NCI-H2227 treated with DMSO at 0.1 percent for 48 hours (cell line): ENCODE measurements at places on chromosomes 6 and 20.

- no peak for DNase-seq
Measured at GRCh38 chr6:29947077-29947980, 5.0 kb downstream of the HLA-A start.

GRCh38 chr6:75206576-75207342, 906 bp upstream of the COL12A1 start:
- DNase-seq: no peak

DNA sequence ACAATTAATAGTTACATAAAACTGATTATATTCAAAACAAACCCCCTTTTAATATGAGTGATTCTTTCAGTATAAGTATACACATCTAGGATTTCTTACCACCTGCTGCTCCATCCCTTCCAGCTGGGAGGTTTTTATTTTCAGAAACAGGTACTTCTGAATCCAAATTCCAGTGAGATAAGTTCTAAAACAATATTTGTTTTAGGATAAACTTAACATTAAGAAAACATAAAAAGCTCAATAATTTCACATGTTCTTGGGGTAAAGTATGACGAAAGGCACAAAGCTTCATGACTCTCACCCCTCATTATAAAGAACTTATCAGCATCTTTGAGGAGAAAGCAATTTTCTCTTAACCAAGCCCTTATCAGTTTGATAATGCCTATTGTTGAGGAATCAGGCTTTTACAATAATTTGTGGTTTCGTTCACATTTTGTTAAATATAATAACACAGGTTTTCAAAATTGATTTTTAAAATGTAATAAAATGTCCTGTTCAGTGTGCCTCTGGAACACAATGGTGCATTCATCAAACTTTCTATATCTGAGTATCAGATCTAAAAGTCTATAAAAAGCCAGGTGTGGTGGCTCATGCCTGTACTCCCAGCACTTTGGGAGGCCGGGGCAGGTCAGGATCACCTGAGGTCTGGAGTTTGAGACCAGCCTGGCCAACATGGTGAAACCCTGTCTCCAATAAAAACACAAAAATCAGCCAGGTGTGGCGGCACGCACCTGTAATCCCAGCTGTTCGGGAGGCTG, 4.3 kb downstream of the FAM217A start:
- DNase-seq: no peak

GRCh38 chr6:39280247-39280731, 33.9 kb downstream of the KCNK17 start:
- DNase-seq: no peak

DNA sequence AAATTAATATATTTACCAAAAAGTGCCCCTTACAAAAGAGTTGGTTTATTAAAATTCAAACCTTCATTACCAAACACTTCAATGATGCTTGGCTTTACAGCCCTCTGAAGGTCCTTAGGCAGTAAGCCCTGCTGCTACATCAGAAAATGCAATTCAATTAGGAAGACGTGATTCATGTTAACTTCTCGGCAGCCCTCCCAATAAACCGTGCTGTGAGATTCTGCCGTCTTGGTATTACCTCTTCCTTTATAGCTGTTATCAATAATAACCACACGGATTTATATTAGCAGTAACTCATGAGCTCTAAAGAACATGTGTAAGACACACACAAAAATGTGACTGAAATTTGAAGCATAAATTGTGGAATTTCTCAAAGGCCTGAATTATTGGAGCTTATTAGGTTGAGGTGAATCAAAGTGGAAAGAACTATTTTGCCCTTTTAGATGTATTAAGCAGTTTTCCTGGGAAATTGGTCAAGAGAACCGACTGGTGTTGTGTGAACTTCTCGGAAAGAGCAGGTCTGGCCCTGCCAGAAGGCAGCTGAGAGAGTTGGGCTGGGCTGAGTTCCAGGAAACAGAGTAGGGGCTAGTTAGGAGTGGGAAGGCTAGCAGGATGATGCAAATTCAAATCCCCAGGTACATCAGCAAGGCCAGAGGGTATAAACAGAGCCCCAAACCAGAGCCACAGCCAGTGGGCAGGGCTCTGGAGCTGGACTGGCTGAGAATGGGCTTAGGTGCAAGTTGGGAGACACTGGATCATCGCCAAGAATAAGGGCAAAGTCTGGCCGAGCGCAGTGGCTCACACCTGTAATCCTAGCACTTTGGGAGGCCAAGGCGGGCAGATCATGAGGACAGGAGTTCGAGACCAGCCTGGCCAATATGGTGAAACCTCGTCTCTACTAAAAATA, 33.1 kb downstream of the FGD2 start:
- DNase-seq: no peak

DNA sequence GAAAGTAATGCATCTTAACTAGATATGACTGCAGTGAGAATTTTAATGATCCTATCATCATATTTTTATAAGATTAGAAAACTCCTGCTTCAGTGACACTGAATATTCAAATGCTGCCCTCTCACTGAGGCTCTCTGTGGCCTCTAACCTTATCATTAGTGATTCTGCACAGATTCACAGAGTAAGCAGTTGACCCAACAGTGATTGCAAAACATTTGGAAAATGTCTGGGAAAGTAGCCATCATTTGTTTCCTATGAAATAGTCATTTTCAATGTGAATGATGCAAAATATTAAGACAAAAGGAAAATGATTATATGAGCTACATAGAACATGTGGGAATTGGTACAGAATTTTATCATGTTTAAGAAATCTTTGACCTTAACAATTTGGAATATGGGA, 210.3 kb downstream of the TBX18 start:
- DNase-seq: no peak

GRCh38 chr6:34051331-34051919, 94.5 kb downstream of the GRM4 start:
- no peak for DNase-seq

- DNase-seq: no peak
Measured at GRCh38 chr6:111692327-111693164, 86.9 kb upstream of the TRAF3IP2 start.

- DNase-seq: no peak
Measured at GRCh38 chr20:59752101-59752586, 147.8 kb downstream of the PHACTR3 start.

GRCh38 chr20:20174089-20174835, 121.9 kb downstream of the CFAP61 start:
- DNase-seq: no peak

- DNase-seq: no peak
Measured at GRCh38 chr6:11822346-11822745, 43.7 kb upstream of the ADTRP start.

GRCh38 chr6:18047406-18047805, 60.0 kb upstream of the KIF13A start:
- DNase-seq: no peak

DNA sequence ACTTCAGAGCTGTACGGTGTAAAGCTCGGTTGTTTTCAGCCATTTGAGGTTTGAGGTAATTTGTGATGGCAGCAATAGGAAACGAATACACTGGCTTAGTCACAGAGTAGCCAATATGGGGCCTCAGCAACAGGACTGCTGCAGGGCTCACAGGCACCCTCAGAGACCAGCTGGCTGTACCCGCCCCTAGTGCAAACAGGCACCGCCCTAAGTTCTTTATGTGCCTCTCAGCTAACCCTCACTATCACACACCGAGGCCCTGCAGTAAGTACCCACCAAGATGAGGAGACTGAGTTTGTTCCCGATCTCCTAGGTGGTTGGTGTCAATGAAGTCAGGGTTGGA, 11.2 kb upstream of the SERPINB9 start:
- DNase-seq: no peak

DNA sequence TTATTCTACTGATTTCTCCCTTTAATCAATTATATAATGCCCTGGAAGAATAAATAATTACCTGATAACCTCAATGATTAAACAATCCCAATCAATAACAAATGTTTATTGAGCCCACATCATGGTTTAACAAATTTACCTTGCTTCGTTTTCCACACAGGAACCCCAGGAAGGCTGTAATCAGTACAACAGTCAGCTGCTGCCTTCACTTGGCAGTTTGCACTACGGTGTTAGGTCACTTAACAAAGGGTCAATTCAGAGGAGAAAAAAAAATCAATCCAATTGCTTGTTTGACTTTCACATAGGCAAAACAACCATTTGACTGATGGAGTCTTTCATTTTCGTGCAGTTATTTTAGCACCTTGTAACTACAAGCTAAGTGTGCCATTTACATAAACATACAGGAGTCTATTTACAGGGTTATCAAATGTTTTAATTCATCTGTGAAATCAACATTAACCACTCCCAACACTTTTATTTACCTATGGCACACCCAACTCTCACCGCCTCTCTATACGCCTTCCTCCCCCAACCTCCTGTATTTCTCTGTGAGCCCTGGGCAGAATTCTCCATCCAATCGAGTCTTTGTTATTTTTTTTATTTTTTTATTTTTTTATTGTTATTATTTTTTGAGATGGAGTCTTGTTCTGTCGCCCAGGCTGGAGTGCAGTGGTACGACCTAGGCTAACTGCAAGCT, 140.4 kb upstream of the TAB2 start:
- DNase-seq: no peak

DNA sequence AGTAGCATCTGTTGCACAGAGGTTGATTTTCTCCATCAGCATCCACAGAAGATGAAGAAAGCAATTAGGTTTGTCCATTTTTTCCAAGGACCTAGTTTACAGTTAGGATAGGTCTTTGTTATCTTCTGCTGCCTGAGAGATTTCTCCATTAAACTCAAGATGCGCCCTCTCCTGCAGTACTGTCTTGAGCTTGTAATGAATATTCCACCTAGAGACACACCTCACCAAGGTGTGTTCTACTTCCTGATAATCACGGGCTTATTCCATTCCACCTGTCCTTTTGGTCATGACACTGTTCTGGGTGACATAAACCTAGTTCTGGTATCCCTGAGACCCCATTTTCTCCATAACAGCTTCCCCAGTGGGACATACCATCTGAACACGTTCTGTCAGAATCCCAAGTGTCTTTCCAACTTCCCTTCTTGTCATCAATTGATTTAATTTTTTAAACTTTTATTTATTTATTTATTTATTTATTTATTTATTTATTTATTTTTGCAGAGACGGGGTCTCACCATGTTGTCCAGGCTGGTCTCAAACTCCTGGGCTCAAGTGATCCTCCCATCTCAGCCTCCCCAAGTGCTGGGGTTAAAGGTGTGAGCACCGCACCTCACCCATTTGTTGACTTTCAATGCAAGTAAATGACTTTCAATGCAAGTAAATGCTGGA, 75.6 kb upstream of the HS3ST5 start:
- no peak for DNase-seq

DNA sequence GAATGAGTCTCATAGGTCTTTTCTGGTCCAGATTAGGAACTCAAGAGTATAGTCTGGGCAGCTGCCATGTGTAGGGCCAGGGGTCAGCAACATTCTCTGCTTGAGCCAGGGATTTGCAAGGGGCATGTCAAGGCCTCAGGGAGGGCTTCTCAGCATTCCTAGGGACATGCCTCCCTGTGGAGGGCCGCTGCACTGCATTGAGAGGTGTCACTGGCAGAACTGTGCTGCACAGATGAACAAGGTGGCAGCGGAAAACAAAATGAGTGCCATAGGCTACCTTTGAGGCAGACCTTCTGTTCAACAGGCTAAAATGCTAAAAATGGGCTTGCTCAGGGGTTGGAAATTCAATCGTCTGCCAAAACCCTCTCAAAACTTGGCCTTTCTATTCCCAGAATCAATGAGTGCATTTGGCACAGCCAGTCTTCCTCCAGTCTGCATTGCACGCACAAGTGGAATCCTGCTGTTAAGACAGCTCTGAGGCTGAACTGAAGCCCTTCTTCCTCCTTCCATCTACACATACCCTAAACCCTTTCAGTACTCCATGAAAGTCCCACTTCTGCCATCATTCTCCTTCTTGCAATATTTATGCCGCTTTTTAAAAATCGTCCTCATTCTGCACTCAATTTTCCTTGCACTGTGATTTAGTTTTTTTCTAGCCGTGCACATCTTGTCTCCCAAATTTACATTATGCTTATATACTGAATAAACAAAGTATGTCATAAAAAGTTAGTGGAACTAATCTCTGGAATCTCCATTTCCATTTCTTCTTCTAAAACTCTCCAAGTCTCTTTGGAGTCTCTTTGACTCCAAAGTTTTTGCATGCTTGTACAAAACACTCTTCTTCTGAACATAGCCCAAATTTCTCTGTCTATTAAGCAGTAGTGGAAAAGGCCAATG, 51.7 kb downstream of the SLC26A8 start:
- DNase-seq: no peak

- no peak for DNase-seq
Measured at GRCh38 chr6:164015088-164015484, 600.6 kb downstream of the QKI start.

DNA sequence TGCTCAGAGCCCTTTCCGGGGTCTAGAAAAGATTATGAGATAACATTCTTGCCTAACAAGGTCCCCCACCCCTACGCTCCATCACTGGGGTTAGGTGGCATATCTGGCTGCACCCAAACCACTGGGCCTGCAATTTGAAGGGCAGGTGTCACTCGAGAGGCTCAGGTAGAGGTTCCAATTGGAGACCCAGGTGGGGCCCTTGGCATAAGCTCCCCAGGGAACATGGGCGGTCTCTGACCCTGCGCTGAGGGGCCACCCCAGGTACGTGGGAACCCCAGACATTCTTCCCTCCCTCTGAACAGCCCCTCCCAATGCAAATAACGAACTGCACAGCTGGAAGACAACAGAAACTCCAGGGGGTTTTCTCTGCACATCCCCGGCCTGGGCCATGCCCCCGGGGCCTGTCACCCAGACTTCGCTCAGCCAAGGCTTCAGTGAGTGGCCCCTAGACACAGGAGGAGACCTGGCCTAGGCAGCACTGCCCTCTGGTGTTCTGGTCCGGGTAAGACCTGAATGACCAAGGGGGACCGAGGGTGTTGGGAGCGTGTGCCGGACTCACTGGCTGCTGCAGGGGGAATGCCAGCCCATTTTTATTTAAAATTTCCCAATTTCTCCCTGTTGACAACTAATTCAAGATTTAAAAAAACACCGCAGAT, 47.5 kb downstream of the DSTN start:
- no peak for DNase-seq
